Common myeloid progenitor, CD34-positive (primary cell): ENCODE measurements at places on chromosomes 11 and 22.

DNA sequence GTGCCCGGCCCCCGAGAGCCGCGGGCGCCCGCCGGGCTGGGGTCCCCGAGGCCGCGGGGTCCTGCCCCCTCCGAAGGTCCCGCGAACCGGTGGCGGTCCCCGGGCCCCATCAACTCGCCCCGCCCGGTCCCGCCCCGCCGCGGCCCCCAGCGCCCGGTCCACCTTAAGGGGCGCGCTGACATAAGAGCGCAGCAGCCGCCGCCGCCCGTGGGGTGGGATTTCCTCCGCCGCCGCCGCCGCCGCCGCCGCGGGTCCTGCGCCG lies at the start of gene ZDHHC8:
ZDHHC8 (plus strand) TSS at position 208 of the 262 bp plus-strand sequence. CDS start 144 bp downstream, outside the sequence.
- DNase-seq, result peak; percentile 54

GRCh38 chr11:110196241-110196754 lies 100.1 kb downstream of the RDX start:
- no peak for DNase-seq

- DNase-seq, result no peak
Measured at GRCh38 chr11:16382638-16383380, 26.5 kb upstream of the SOX6 start.

GRCh38 chr22:41508770-41509170 lies 35.5 kb downstream of the POLR3H start:
- DNase-seq, result no peak

- DNase-seq, result no peak
Measured at GRCh38 chr11:2673871-2674471, 25.8 kb downstream of the KCNQ1OT1 start.

GRCh38 chr22:24926849-24927579 lies 19.5 kb downstream of the LHFPL7 start:
- no peak for DNase-seq

GRCh38 chr11:47464483-47464882 lies 15.5 kb upstream of the RAPSN start:
- DNase-seq, result no peak

DNA sequence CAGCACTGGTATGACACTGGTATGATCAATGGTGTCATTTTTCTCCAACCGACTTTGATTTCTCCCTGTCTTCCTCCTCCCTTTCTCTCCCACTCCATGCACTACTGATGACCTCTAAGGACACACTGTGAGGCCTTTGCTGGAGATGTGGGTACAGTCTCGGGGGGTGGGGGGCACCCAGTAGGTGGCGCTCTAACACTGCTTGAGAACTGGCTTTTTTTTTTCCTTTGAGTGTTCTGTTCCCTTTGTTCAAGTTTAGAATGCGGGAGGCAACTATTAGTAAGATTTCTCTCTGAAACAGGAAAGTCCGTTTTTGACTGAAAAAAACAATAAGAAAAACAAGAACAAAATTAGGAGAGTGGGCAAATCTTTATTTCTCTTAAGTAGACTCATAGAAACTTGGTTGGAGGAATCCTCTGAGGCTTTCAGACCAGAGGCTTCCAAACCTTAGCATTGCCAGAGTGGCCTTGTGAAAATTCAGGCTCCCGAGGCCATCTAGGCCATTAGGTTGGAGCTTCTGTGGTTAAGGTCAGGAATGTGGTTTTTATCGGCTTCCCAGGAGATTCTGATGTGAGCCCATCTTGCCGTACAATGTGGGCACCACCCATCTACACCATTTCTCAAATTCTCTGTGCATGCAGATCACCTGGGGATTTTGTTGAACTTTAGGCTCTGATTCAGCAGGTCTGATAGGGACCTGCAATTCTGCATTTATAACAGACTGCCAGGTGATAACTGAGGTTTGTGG lies 43.2 kb downstream of the PANX1 start:
- peak; percentile 40 for DNase-seq

GRCh38 chr11:12421386-12421785 lies 44.0 kb downstream of the PARVA start:
- DNase-seq, result no peak

DNA sequence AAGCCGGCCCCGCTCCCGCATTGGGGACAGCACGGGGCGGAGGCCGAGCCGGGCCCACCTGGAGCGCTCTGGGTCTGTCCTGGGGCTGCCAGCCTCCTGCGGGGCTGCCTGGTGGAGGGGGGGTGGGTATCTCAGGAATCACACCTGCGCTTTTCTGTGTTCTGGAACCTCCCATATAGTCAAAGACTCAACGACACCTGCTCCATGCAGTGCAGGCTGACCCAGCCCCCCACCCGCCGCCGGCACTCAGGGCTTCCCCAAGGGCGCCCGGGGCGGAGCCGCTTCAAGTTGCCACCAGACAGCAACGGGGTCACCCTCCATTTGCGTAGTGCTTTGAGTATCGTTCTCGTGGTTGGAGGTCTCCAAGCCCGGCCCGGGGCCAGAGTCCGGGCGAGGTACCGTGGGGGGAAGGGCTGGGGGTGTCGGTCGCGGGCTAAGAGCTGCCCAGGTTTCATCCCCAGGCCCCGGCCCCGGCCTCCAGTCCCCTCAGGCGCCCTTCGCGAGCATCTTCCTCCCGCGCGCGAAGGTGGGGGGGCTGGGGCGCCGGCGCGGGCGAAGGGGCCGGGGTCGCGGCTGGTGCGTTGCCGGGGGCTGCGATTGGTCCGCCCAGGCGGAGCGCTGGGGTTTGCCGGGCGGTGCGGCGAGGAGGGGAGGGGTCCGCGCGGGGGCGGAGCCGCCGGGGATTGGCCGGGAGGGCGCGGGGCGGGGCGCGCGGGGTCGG lies 6.6 kb downstream of the TSPAN4 start:
- DNase-seq, result no peak

DNA sequence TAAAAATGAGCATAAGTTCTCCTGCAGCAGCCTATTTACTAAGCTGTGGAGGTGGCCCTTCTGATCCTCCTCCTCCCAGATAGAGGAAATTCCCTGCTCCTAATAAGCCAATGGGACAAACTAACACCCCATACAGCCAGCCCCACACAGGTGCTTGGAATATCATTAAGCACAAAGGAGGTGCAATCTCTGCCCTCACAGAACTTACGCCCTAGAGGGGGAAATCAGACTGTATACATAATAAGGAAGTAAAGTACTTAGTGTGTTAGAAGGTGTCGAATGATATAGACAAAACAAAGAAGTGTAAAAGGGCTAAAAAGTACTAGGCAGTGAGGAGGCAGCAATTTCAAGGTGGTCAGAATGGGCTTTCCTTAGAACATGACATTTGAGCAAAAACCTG lies 5.8 kb downstream of the MS4A12 start:
- DNase-seq, result peak; percentile 17

DNA sequence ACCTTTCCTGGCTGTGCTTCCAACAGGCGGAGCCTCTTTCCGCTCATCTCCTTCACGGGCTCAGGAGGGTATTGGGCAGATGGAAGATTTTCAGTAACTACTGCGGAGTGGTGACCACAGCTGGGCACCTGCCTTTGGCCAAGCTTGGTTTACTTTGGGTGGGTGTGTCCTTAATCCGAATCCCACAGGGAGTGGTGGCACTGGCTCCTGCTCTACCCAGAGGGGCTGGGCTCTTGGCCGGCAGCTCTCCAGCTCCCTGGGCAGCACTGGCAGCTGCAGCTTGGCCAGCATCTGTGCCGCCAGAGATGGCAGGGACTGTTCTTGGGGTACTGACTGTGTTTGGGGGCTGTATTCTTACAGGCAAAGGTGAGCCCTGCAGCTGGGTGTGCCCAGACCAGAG lies 29.8 kb downstream of the BID start:
- DNase-seq, result no peak

GRCh38 chr11:14974515-14975251 lies 2.5 kb upstream of the CALCA start:
- DNase-seq, result peak; percentile 69

GRCh38 chr11:77140231-77140851 lies 12.3 kb downstream of the MYO7A start:
- DNase-seq, result no peak

DNA sequence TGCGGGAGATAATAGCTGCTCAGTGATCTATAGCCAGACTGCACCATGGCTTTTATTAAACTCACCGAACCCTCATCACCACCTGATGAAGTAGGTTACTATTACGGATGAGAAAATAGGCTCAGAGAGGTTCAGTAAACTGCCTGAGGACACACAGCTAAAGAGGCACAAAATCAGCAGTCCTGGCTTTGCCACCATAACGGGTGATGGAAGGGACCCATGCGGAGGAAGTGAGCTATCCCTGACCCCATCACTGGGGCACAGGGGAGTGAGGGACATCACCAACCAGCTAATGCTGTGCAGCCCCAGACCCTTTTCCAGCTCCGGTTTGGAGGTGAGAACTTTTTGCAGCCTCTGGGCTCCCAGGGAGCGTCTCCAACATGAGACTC lies 7.3 kb upstream of the DERL3 start:
- no peak for DNase-seq

DNA sequence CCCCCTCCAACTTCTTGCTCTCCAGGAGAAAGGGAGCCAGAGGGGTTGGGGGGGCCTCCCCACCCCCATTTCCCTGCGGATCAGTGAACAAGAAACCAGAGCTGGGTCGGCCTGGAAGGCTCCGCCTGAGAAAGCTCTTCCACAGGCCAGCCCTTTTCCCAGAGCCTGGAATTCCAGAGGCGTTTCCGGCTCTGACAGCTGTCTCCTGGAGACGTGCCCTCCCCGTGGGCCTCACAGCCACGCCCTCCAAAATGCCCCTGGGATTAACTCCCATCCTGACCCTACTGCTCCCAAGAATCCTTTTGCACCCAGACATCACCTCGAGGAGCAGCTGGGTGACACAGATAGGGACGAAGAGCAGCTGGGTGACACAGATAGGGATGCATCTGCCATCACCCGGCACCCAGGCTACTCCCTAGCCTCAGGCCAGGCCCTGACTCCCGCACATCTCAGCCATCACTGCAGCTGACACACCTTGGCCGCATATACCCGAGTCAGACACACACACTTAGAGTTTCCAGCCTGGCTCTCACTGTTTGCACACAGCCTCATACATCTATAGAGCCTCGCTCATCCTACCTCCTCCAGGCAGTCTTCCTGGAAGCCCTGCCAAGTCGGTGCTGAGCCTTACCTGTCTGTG lies 7.6 kb upstream of the CDC42EP1 start:
- no peak for DNase-seq

GRCh38 chr11:112339566-112339965 lies 78.9 kb upstream of the PLET1 start:
- no peak for DNase-seq

DNA sequence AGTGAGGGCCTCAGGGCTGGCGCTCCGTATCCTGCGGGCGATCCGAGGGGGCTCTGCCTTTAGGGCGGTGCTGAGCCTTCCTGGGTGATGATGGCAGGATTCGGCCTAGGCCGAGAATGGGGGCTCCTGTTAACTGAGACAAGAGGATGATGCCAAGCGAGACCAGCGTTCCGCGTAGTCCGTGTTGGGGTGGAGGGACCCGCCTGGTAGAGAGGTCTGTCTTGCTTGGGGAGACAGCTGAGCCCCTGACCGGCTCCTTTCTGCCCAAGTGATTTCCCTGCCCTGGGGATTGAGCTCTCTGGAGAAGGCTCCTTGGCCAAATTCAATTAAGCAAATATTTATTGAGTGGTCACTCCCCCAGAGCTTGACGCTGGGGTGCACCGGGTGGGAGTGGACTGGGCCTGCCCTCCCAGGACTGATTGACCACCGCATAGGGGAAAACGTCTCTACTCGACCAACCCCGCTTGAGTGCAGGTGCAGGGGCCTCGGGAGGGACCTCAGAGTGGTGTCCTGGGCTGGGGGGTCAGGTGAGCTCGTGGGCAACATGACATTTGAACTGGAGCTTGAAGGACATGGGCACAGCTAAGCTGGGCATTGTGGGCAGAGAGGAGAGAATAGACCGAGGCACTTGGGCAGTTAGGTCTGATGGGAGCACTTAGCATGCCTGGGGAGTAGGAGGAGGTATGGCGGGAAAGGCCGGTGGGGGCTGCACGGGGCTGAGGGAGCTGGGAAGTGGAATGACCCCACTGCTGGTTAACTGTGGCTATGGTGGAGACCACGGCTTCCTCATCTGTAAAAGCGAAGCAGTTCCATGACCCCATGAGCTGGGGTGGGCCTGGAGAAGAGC lies 1.1 kb downstream of the GNAZ start:
- peak; percentile 26 for DNase-seq

DNA sequence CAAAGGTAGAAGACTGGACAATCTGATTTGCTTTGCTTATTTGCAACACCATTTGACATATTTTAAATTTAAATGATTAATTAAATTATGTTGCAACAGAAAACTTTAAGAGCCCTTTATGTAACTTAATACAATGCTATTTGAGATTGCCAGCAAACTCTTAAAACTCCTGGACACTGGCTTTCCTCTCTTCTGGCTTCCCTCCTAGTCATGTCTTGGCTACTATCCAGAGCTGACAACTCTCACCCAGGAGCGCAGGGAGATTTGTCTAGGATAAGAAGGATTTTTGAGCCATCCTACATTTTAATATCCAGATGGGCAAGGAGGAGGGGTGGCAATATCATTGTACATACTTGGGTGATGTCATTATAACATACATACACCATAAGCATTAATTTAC lies 134.3 kb downstream of the ELP4 start:
- DNase-seq, result no peak

DNA sequence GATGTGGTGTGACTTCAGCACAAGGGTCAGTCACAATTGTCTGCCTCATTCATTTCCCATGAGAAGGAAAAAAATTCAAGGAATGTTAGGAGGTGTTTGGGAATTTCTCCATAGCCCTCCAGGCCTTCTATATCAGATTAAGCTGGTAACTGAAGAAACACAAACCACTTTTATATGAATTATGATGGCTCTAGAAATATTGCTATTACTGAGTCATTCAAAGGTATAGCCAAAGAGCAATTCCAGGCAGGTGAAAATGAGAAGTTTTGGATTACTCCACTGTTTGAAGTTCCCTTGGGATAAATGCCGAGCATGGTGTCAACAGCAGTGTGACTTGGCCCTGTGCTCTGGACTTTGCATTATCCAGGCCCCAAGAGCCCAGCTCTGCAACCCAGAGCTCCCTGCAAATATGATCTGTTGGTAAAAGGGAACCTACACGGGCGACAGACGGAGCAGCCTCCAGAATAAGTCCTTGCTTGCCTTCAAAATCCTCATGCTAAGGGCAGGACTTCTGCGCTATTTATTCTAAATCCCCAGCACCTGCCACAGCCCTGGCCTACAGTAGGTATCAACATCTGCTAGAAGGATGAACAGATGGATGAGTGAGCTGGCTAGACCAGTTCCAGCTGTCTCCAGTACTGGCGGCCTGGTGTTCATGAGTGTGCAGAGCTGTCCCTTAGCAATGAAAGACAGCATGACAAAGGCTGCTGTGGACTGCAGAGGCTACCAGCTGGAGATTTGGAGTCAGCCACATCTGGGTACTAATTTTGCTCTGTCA lies 67.5 kb upstream of the ZBED5 start:
- no peak for DNase-seq

DNA sequence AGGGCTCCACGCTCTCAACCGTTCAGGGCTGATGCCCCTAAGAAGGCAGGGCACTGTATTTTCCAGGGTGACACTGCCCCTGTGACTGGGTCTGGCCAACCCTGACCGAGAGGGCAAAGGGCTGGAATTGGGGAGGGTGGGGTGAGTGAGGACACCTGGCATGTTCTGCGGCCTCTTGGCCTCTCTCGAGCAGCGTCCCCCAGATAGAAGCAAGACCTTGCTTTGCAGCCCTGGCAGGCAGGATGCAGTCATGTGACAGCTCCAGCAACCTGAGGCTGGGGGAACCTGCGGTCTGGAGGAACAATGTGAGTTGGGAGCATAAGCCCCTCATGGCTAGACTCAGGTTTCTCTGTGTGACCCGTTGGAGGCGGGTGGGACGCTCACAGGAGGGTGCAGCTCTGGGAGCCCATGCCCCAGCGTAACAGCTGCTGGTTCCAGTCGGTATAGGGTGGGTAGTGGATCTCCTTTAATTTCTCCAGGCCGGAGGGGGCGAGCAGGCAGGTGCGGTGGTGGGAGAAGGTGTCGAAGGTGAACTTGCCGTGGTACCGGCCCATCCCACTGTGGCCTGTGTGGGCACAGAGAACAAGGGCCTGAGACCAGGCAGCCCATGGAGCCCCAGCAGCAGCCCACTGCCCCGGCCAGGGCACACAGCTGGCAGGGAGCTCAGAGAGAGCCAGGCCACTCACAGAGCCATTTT lies 11.4 kb downstream of the ALDH3B2 start:
- DNase-seq, result no peak
